ENCODE measurements at places on chromosomes 16 and 17.

GRCh38 chr16:8893426-8893825, 11.3 kb downstream of the LITAFD start:
- DNase-seq, result no peak

- no peak for DNase-seq
Observed at GRCh38 chr17:64413513-64413912, 22.9 kb upstream of the PECAM1 start.

DNA sequence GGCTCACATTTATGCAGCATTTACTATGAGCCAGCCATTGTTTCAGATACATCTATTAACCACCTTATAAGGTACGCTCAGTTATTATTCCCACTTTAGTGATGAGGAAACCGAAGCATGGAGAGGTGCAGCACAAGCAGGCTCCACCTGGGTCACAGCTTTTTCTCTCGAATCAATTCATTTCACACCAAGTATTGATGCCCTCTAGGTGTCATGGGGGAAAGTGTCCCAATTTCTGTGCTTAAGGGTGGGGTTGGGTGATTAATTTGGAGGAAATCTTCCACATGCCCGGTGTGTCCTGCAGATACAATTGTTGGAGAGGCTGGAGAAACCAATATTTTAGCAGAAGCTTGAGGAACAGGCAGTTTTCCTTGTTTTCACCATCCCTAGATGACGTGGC, 62.7 kb upstream of the DNAJA2 start:
- DNase-seq, result no peak

DNA sequence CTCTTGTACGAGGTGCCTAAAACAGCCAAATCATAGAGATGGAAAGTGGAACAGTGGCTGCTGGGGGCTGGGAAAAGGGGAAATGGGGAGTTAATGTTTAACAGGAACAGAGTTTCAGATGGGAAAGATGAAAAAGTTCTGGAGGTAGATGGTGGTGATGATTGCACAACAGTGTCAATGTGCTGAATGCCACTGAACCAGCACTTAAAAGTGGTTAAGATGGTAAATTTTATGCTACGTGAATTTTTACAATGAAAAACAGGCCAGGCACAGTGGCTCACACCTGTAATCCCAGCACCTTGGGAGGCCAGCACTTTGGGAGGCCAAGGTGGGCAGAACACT, 130.4 kb downstream of the C16orf78 start:
- DNase-seq, result peak; percentile 42

- DNase-seq, result no peak
Observed at GRCh38 chr17:65920996-65921395, 270.9 kb downstream of the CEP112 start.

- DNase-seq, result peak; percentile 100
Observed at GRCh38 chr17:35063514-35064223, at the start of gene RFFL. Gene RFFL, minus strand, starts transcription at chr17:35063707. Its CDS starts 37,154 bp downstream, at chr17:35026553.

- peak; percentile 74 for DNase-seq
Observed at GRCh38 chr17:28744972-28745785, 1.4 kb downstream of the TRAF4 start.

DNA sequence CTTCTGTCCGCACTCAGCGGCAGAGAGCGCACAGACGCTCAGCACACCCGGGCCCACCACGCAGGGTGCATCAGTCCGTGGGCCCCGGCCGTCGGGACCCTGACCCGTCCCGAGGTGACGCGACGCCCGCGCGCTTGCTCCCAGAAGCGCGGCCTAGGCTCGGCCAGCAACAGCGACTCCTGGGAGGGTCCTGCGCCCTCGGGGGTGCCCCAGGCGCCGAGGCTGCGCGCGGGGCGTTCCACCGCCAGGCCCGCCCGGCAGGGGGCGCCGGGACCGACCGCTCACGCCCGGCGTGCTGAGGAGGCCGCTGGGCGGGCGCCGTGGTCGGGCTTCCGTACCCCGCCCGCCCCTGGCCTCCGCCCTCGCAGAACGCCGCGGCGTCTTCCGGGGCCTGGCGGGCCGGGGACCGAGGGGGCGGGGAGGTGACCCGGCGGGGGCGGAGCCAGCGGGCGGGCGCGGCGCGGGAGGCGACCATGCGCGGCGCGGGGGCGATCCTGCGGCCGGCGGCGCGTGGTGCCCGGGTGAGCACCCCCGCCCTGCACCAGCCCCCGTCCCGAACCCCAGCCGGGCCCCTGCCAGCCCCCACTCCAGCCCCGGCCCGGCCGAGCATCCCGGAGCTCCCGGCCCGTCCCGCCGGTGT, at the start of gene CISD3:
Gene CISD3, plus strand, starts transcription at position 456 of the 640 bp plus-strand sequence. Its CDS starts 18 bp downstream, at position 474.
- peak; percentile 94 for DNase-seq

GRCh38 chr17:28982131-28982793, 23.6 kb downstream of the SEZ6 start:
- DNase-seq, result peak; percentile 91

DNA sequence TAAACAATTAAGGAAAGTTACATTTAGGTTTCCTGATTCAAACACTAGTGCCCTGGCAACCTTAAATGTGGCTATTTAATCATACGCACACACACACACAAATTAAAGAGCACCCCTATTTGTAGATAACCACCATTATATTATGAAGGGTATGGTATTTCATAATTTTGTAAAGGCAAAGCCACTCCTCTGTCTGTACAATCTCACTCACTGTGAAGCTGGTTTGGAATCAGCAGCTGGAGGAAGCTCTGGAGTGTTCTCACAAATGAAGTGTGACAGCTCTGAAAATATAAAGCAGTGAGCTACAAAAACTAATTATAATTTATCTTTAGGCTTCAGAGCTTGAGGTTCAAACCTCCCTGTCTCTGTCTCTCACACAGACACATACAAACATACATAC, 57.9 kb upstream of the KCNJ16 start:
- no peak for DNase-seq

DNA sequence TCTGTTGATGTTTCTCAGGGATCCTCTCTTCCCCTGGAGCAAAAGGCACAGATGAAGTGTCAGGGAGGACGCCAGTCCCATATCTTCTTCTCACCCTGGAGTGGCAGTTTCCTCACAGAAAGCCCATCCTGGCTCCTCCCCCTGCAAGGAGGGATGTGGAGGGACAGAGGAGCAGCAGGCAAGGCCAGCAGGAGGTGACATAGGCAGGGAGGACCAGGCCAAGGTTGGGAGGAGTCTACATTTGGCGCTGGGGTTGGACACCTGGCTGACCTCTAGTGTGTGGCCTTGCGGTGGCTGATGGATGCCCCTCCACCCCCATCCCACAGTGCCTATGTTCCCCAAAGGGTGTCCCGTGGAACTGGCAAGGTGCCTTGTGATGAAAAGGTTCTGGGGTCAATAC, 125.4 kb downstream of the SEC14L1 start:
- DNase-seq, result no peak

- no peak for DNase-seq
Observed at GRCh38 chr17:69065113-69065512, 4.4 kb upstream of the ABCA9 start.

GRCh38 chr16:22375117-22375962, 921 bp upstream of the CDR2 start:
- DNase-seq, result peak; percentile 27

DNA sequence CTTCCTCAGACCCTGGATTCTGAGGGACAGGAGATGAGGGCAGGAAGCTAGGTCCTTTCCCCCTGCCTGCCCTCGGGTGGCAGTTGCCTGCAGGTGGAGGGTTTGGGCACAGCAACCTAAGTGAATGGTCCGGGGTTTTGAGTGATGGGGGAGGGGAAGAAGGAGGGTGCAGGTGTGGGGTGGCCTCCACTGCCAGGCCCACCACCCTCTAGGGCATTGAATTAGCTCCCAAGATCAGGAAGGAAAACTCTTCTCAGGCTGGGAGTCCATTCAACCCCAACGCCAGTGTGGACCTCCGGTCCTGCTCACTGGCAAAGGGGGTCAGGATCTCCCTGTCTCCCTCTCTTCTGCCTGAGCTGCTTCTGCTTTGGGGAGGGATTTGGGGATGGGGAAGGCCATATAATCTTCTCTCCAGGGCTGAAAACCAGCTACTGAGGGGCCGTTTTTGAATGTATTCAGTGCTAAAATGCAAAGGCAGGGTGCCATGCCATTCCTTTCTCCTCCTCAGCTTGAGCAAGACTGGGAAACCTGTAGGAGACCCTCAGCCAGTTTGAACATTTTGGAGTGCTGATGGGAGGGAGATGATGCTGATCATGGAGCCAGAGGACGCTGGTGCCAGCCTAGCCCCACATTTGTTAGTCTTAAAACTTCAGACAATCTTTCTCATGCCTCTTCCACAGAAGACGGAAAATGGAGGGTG, 18.8 kb downstream of the GRB7 start:
- no peak for DNase-seq

DNA sequence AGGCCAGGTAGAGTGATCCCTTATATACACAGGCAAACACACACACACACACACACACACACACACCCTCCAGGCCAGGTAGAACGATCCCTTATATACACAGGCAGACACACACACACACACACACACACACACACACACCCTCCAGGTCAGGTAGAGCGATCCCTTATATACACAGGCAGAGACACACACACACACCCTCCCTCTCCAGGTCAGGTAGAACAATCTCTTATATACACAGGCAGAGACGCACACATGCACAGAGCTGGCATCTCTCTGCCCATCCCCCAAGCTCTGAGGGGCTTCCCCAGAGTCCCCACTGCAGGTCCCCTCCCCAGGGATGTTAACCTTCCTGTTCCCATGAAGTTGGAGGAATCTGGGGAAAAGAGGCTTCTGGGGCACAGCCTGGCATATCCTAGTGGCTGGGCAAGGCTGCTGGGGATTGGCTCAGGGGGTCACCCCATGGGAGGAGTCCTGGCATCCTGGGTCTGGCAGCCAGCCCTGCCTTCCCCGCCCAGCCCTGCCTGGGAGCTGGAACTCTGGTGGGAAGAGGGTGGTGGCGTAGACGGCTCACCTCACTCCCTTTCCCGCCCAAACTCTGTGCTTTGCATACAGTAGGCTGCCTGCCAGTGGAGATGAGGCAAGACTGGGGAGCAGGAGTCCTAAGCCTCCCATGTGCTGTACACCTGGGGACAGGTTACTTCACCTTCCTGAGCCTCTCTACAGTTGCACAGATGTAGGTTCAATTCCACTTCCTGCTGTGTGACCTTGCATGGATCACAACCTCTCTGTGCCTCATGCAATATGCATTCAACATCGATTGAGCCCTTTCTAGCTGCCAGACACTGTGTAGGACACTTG, 41.8 kb downstream of the TEKT5 start:
- DNase-seq, result no peak

- no peak for DNase-seq
Observed at GRCh38 chr17:266219-266618, 84.8 kb upstream of the DOC2B start.

- DNase-seq, result no peak
Observed at GRCh38 chr16:14364386-14365199, 265.5 kb downstream of the PARN start.

GRCh38 chr16:64051824-64052223, 1070.0 kb downstream of the CDH11 start:
- peak; percentile 20 for DNase-seq

DNA sequence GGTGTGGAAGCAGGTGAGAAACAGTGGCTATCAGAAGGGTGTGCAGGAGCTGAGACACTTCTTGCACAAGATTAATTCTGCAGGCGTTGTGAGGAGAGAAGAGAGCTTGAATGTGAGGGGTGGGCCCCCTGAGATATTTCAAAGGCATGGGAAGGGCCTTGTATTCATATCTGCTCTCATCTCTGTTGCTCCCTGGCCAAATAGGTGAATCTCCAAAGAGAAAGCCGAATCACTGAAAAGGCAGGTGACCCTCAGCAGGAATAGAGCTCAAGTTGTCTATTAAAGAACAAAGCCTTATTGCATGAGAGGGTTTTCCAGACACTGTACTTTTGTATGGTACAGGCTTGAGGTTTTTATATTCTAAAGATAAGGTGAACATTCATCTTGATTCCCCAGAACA, 373.1 kb downstream of the TMEM114 start:
- DNase-seq, result no peak

DNA sequence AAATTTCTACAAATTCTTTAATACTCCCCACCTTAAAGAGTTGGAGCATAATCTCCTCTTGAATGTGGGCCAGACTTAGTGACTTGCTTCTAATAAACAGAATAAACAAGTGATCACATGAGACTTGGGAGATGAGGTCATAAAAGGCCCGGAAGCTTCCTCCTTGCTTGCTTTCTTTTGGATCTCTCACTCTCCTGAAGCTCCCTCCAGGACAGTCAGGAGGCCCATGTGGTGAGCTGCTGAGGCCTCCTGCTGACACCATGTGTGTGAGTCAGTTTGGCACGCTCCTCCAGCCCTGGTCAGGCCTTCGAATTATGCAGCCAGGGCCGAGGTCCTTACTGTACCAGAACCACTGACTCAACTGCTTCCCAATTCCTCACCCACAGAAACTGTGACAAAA, 53.2 kb downstream of the NDEL1 start:
- DNase-seq, result peak; percentile 15

DNA sequence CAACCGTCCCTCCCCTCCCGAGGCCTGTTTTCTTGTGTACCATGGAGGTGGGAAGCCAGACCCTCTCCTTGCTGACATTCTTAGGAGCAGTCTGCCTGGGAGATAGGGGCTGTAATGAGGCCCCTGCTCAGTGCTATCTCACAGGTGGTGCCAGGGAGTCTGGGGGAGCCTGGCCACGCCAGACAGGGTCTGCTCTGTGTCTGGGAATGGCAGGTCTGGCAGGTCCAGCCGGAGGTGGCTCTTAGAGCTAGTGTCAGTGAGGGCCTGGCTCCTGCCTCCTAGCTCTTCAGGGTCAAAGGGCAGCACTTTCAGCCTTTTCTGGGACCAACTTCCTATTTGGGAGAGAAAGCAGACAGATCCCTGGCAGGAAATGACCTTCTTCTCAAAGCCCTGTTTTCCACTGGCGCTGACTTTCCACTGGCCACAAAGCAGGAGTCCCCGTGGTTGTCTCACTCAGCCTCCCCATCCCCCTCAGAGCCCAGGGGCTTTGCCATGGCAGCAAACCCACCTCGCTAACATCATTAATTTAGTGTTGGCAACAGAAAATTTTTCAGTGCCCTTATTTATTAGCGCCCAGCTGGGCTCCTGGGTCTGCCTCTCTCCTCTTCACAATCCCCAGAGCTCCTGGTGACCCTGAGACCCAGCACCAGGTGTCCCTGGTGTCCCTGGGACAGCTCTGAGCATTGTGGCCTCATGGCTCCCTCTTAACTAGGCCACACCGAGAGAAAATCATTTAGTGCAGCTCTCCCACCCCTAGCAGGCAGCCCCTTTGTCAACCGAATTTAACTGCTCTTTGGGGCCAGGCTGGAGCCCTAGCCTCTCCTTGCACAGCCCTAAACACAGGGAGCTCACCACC, 24.0 kb upstream of the DOK4 start:
- DNase-seq, result no peak
